ENCODE measurements at places on chromosomes 5 and 9.

- no peak for DNase-seq
These were observed 118.8 kb downstream of the BOD1 start for GRCh38 chr5:173497685-173498084.

DNA sequence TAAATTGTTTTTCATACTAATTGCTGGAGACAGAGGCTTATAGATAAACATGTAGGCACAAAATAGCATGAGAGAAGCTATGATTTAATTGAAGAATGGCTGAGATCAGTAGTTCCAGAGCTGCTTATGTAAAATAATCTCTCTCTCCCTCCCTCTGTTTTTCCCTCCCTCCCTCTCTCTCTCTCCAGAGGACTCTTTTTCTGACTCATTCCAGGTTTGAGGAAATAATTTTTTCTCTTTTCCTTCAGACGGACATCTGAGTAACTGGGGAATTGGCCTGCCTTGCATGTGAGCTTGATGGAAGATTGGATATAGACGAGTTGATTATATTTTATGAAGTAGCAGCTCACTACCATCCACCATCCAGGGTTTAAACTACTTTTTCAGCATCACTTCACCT, 35.5 kb downstream of the KCTD16 start:
- peak; percentile 51 for DNase-seq

DNA sequence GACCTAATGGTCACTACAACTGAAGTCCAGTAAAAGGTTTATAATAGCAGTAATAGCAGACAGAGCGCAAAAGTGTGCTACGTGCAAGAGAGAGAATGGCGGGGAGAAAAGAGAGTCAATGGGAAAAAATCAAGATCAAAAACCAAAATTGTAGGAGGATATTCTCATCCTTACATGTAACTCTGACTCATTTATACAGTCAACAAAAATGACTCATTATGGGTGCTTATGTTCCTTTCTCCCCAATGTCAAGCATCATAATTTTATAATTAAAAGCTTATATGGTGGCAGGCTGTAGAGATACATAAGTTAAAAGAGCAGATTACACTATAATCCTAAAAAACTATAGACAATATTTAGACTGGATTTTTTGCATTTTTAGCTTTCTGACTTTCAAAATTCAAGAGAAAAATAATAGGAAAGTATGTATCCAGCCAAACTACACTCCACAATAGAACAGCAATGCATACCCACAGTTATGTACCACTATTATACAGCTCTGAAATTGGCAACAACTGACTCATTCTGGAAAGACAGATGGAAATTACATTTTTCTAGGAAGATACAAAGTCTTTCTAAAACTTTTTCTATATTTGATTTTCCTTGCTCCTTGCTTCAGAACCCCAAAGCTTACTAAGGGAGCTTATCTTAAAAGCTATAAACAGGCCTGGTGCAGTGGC, 78.4 kb downstream of the PLPP1 start:
- DNase-seq = peak; percentile 57

DNA sequence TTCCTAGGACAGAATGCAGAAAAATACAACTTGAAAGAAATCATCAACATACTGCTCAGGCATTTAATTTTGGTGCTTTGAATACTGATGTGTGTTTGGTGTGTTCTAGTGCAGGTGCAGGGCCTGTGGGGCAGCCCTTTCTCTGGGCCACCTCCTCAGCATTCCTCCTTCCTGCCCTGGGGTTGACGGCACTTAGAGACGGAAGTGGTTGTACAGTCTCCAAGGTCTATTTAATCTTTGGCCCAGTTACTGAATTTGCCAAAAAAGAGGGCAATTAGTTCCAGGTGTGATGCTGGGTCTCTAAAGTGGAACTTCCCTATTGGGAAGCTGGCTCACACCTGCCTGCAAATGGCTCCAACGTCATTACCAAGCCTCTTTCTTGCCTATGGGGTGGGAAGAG, 269.0 kb downstream of the SH3GL2 start:
- DNase-seq = no peak

DNA sequence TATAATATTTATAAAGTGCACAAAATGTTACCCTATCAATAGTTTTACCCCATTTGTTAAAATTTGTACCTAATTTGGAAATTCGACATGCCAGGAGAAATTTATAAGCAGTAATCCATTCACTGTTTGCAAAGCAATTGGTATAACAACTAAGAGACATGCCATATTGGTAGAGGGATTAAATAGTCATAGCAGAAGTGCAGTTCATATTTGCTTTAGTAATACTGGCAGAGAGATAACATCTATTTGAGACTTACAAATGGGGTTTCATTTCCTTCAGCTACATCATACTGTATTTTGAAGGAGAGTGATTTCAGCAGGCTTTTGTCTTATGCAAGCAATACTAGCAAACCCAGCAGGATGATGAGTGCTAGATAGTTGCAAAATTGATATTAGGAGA, 610.4 kb upstream of the CDH10 start:
- DNase-seq = no peak

DNA sequence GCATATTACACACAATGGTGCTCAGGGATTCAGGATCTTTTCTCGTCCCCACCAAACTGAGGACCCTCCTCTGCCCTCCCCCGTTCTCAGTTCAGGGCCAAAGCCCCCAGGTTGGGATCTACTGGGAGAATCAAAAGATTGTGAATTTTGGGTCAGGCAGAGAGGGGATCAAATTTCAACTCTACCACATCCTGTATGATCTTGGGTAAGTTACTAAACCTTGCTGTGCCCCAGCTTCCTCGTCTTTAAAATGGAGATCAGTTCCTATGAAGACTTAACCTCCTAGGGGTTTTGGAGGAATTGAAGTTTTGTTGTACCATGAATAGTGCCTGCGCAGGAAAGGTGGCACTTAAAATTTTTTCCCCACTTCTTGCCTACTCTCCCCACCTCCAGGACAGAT, 62.4 kb downstream of the RAI14 start:
- no peak for DNase-seq

DNA sequence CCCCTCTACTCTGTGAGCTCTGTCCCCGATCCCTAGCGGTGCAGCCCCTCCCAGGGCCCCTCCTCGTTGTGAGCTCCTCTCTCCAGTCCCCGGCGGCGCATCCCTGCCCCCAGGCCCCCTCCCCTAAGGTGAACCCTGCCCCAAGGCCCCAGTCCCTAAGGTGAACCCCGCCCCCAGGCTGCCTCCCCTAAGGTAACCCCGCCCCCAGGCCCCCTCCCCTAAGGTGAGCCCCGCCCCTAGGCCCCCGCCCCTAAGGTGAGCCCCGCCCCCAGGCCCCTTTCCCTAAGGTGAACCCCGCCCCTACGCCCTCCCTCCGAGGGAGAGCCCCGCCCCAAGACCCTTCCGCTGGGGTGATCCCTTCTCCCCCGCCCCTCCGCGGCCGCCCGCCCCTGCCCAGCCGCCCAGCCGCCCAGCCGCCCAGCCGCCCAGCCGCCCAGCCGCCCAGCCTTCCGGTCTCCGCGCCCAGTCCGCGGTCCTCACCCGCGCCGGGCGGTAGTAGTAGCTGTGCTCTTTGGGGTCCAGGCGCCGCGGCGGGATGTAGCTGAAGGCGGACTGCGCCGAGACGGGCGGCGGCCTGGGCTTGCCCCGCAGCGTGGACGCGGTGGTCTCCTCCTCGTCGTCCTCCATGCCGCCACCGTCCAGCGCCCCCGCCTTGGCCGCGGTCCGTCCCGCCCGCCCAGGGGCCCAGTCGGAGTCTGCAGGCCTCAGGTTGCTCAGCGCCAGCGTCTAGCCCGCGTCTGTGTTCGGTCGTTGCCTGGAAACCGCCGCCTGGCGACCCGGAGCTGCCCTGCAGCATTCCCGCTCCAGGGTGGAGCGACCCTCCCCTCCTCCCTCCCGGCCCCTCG, at the start of gene CFAP90:
CFAP90 (minus strand) TSS at position 739 of the 845 bp plus-strand sequence; CDS start at position 627, 112 bp downstream.
- DNase-seq = peak; percentile 29

- DNase-seq = peak; percentile 49
These were observed 84.7 kb downstream of the CMYA5 start for GRCh38 chr5:79774171-79774854.

GRCh38 chr5:8884029-8884428, 661.8 kb downstream of the SEMA5A start:
- DNase-seq = no peak

DNA sequence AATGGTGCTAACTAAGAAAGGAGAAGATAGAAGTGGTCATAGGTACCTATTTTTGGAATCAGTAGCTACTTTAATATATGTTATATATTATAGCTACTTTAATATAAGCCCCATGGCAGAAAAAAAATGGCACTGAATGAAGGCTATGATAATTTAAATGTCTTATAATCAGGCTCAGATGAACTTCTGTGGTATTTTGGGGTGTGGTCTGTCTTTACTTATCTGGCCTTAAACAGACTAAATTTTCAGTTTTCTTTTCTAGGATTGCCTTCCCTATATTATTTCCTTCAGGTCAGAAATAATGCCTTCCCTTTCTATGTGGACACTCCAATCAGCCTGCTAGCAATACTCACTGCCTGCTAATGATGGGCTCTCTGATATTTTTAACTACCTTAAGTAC, 292.3 kb downstream of the SLF1 start:
- no peak for DNase-seq

- peak; percentile 63 for DNase-seq
These were observed 184.6 kb upstream of the PUM3 start for GRCh38 chr9:3028535-3028934.

DNA sequence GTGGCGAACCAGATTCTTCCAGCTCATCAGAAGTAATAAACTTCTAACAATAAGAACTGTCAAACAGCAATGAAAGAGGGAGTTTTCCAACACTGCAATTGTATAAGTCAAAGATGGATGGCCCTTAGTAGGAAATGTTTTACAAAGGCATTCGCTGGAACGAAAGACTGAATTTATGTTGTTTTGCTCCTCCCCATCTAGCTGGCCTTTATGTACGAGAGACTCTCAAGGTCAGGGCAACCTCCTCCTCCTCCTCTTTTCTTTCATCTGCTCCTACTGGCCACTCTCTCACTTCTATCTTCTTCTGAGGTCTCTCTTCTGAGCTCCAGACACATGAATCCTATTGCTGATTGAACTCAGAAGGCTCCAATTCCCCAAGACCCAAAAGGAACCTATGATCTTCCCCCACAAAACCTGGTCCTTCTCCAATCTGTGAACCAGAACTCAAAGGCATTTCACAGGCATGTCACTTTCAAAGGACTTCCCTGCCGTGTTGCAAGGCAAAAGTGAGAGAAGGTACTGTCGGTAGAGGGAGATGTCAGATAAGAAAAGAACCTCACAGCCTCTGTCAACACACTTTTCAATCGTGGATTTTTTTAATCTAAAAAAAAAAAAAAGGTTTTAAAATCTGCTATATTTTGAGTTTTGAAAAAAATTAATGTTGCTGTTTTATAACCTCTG, 28.5 kb upstream of the PUM3 start:
- DNase-seq = peak; percentile 56

GRCh38 chr5:73114044-73114688, 6.2 kb upstream of the TMEM171 start:
- no peak for DNase-seq

GRCh38 chr9:107337676-107338590, 54.9 kb downstream of the RAD23B start:
- DNase-seq = no peak

DNA sequence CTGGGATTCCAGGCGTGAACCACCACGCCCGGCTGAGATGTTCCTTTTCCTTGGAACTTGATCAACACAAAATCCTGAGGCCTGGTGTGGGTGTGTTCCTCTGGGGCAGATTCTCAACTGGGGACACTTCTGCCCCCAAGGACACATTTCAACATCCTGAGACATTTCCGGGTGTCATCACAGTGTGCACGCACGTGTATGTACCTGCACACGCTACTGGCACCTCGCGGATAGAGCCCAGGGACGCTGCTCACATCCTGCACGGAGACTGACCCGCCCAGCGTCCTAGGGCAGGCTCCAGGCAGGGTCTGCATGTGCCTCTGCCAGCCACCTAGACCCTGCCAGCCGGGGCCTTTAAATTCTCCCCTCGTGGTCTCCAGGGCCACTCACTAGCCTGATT, 8.0 kb downstream of the SAPCD2 start:
- no peak for DNase-seq

DNA sequence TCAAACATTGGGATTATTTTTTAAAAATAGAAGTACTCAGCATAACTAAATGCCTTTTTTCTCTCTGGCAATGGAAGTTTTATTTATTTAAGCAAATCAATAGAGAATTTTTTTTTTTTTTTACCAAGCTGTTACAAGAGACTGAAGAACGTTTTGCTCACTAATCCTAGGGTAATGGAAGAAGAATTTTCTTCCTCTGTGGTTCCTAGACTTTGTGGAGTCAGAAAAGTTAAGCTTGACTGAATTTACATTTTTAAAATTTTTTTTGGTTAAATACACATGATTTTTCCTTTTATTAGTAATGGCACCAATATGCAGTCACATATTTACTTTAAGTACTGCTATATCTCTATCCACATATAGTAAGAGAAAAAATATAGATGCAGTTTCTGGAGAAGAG, 189.8 kb downstream of the PCSK1 start:
- DNase-seq = peak; percentile 85

- no peak for DNase-seq
These were observed 188.6 kb downstream of the CARTPT start for GRCh38 chr5:71907608-71908145.

DNA sequence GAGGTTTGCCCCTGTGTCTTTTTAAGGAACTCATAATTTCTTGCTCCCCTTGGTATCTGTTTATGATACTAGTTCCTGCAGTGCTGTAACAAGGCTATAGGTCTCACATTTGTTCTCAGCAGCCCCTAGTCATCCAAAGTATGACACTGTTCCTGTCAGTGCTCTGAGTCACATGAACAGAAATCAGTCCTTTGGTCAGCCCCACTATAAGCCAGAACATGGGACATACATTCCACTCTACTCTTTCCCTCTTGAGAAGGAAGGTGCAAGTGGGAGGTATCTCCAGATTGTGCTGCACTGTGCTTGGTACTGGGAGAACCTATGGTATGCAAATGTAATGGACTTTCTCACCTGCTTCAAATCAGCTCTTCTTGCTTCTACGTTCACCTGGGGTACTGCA, 87.0 kb downstream of the IARS1 start:
- DNase-seq = peak; percentile 13

DNA sequence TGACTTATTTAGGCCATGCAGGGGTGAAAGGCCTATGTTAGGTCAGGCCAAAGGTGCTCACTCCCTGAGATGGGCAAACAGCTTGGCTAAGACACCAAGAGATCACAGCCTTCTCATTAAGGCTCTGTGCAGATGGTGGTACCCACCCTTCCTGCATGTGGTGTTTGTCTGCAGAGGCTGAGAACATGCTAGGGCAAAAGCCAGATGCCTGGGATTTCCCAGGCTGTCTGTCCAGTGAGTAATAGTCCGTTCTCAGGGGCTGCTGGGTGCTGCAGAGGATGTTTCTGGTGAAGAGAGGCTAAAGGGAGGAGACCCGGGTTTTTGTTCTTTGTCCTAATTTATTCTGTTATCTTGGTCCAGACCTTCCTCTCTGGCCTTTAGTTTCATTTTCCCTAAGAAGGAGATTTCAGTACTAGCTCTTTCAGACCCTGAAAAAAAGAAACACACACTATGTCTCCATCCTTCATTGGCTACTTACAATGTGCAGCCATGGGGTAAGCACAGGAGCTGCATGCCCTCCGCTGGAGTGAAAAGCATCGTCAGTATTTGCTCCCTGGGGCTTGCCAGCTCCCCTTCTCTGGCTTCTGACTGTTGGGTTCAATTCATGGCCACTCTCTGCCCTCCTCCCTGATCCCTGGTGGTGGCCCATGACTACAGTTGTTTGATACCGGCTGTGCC, 23.4 kb upstream of the GLRA1 start:
- DNase-seq = no peak

- DNase-seq = no peak
These were observed 46.5 kb upstream of the ANGPTL2 start for GRCh38 chr9:127168756-127169574.
